ENCODE measurements at places on chromosomes 6 and 20.
A peak's percentile ranks its signal among the peaks of the same experiment; 100 is the strongest.

DNA sequence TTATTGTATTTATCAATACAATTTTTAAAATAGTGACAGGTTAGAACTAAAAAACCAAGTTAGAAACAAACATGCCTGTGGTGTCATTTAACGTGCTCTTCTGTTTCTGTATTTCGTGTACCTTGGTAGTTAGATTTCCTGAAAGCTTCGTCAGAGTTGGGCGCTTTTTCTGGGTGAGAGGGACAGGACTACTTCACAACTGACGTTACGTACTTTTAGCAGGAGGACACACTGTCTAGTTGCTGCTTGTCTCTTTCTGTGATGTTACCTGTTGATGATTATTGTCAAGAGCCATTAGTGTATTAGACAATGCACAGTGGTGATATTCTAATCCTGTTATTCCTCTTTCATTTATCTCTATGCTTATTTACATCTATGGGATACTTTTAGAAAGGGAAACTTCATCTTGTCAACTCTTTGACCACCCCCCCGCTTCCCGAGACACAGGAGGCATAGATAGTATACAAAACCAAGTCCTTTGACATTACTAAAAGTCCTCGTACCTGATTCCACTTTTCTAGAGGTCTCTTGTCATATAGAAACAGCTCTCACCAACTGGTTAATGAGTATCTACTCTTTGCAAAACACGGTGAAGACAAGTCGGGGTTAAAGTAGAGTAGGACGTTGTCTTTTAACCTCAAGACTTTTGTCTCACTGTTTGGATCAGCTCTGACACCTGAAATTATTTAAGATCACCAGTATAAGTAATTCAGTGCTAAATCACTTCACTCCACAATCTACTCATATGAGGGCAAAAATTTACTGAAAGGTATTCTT, 96.3 kb downstream of the LYRM2 start:
- DNase-seq, result no peak

DNA sequence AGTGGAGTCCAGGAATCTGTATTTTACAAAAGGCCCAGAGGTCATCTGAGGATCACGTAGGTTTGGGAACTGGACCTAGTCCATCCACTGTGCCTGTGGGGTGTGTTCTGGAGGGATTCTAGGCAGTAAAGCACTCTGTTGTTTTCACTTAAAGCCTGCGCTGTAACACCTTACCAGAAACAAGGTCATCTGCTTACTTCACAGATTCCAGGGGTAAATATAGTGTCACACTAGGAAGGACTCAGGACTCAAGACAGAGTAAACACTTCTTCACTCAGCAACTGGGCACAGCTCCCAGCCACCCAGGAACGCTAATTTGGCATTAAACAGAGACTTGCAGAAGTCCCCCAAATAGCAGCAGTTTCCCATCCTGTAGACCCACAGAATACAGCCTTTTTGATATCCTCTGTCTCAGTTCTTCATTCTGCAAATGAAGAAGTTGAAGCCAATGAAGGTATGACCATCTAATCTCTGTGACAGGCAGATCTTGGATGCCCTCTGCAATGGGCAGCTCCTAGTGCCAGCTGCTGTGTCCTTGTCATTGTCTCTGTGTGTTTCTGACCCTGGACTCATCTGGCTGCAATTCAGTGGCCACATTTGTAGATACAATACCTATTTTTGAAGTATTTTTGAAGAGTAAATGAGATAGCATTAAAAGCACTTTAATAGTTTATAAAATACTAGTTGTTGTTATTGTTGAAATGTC, 129.1 kb downstream of the SLC24A3 start:
- no peak for DNase-seq

- no peak for DNase-seq
These were observed 59.8 kb downstream of the IGF2R start for GRCh38 chr6:160028487-160029275.

DNA sequence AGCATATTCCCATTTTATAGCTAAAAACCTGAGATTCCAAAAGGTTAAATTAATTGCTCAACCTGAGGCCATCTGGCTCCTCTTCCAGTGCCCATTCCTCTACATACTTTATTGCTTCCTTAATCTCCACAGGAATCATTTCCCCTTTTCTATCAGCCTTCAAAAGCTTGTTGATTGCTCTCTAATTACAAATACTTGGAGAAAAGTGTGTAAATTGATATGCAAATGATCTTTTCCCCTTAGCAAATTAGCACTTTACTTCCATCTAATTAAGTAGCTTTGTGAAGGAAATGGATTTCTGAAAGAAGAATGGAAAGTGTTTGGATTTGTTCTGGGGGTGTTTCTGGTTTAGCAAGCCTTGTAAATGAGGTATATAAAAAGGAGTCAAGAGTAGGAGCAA, 323.3 kb downstream of the GRIK2 start:
- DNase-seq, result no peak

DNA sequence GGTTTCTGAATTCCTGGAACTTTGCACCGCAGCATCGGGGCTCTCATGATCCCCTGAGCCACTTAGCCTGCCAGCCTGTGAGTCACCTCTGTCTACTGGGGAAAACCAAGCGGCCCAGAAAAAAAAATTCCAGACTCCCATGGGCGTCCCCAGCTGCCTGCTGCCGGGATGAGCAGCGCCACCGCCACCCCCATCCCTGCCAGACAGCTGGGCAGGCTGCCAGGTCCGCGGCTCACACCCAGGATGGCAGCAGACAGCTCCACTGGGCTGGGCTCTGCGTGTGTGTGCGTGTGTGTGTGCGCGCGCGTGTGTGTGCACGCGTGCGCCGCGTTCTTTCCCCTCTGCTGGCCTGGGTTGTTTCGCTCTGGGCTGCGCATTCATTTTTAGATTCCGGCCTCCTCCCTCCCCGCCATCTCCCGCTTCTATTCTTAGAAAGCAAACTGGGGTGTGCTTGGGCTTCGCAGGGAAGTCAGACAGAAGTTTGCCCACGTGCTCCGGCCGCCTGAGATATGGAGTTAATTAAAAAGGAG, 38.9 kb upstream of the PMEPA1 start:
- peak; percentile 53 for DNase-seq

GRCh38 chr20:44997171-44997570, 30.9 kb downstream of the STK4 start:
- no peak for DNase-seq

GRCh38 chr20:63309261-63310071, 16.5 kb downstream of the COL20A1 start:
- peak; percentile 46 for DNase-seq

DNA sequence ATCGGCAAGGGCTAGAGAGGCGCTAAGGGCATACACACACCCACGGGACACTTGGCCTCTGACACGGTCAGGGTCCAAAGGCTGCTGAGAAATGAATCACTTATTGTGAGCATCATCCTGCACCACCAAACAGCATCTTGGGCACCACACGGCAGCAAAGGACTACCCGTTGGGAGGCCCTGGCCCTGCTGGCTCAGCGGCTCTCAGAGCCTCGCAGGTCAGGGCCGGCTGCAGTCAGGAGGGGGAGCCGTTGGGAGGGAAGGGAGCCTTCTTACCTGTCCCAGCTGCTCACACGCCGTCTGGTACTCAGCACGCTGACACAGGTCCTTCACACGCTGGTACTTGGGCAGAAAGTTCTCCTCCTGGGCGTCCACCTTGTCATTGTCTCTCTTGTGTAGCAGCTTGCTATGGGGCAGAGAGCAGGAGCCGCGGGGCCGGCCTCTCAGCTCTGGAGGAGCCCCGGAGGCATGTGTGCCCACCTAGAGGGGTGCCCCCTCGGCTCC, 109.0 kb downstream of the SULF2 start:
- DNase-seq, result no peak

DNA sequence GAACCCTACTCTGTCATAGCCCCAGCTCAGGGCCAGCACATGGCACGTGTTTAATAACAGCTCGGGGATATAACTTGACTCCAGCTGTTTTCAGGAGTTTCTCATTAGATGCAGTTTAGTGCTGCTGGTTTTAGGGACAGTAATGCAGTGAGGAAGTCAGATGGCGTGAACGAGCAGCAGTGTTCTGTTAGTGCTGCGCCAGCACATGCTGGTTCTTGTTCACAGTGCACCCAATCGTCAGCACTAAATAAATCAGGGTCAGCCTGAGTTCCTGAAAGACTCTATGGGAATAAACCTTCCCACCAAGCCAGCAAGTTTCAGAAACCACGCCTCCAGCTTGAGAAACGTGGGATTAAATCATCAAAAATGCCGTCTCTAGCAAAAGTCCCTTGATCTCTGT, 235.9 kb upstream of the SUPT3H start:
- DNase-seq, result no peak

DNA sequence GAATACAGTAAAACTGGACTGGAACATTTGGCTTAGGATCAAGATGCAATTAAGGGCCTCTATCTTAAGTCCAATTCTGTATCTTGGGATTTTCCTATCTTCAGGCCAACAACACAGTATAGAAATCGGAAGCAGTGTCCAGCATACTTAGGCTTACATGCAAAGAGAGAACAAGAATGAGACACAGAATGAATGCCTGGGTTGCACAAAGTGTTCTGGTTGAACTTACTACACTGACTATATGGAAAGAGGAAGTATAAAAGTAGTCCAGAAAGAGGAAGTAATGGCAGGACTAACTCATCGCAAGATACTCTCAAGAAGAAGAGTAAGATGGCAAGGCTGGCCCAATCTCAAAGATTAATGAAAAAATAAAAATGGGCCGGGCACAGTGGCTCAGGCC, 87.6 kb downstream of the BTBD9 start:
- DNase-seq, result no peak
